ENCODE measurements at places on chromosomes 11 and 22.

- DNase-seq, result no peak
These were observed 47.1 kb downstream of the PLEKHA7 start for GRCh38 chr11:16966930-16967671.

DNA sequence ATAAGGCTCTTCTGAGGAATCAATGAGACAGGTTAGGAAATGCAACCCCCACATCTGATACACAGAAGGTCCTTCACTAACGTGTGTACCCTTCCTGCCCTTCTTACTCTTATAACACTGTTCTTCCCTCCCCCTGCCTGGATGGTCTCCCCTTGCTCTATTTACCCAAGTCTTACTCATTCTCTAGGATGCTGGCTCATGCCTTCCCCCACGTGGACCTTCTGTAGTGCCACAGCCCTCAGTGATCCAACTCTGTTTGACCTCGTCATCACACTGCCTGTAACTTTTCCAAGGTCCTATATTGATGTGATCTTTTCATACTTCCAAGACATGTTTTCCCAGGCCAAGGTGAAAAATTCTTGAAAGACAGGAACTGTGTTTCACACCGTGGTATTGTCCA lies 79.8 kb downstream of the C11orf58 start:
- DNase-seq, result no peak

DNA sequence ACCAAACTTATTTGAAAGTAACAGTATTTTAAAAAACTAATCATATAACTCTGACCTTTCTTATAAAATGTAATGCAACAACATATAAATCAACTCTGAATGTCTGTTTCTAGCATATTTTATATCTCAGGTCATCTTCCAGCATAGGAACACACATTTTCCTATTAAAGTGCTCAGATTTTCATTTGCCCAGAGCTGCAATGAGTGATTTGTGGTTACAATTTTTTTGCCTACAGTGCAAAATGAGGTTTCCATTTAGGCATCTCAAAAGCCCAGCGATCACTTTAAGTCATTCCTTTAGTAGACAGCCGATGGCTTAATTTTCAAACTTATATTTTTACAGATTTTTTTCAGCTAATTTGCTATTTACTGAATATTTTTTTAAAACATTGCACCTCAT lies 1.0 kb downstream of the LYVE1 start:
- DNase-seq, result no peak

DNA sequence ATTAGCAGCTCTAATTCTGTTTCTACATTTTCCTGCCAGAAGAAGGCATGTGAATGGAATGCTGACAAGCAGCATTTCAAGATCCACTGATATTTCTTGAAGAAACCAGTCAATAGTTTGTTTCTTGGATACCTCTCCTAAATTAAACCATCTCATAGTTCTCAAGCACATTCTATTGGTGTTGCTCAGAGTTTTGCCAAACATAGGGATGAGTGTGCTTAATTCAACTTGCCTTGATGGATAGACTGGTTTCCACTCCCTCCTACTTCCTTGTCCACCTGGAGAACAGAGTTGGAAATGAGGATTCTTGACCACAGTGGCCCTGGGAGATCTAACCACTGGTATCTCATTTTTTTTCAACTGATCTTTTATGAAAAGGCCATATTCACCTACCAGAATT lies 29.8 kb upstream of the DDX10 start:
- no peak for DNase-seq

- no peak for DNase-seq
These were observed 23.4 kb downstream of the CBX7 start for GRCh38 chr22:39129081-39129480.

DNA sequence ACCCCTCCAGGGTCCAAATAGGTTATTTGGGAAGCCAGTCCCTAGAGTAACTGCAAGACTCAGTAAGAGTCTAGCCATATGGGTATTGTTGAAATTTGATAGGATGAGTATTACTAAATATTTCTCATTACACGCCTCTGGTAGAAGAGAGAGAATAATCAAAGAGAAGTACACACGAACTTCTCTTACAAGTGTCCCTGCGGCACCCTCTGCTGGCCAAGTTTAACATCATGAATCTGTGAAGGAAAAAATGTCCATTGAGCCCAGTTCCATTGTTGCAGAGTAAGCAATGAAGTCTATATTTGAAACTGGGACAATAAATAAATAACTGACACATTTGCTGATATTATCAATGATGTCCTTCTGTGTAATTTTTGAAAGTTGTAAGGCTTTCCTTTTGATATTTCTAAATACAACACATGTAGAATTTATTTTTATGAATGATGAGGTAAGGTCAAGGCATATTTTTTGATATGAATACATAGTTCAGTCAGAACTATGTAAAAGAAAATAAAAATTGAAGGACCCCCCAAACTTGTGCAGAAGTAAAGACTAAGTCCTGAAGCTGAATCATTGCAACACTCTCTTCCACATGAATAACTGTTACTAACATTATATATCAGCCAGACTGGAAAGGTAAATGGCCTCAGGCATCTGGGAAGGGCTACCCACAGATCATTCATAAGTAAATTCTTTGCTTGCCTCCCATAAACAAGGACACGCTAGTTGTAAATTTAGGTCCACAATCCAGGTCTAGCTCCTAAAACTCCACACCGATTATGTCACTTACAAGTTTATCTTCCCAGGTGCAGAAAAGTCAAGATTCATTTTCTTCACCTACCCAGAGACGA lies 10.0 kb downstream of the OR51L1 start:
- peak; percentile 74 for DNase-seq

Measured in right cardiac atrium (tissue), 5 donors.